ENCODE measurements at places on chromosomes 16 and 17.

DNA sequence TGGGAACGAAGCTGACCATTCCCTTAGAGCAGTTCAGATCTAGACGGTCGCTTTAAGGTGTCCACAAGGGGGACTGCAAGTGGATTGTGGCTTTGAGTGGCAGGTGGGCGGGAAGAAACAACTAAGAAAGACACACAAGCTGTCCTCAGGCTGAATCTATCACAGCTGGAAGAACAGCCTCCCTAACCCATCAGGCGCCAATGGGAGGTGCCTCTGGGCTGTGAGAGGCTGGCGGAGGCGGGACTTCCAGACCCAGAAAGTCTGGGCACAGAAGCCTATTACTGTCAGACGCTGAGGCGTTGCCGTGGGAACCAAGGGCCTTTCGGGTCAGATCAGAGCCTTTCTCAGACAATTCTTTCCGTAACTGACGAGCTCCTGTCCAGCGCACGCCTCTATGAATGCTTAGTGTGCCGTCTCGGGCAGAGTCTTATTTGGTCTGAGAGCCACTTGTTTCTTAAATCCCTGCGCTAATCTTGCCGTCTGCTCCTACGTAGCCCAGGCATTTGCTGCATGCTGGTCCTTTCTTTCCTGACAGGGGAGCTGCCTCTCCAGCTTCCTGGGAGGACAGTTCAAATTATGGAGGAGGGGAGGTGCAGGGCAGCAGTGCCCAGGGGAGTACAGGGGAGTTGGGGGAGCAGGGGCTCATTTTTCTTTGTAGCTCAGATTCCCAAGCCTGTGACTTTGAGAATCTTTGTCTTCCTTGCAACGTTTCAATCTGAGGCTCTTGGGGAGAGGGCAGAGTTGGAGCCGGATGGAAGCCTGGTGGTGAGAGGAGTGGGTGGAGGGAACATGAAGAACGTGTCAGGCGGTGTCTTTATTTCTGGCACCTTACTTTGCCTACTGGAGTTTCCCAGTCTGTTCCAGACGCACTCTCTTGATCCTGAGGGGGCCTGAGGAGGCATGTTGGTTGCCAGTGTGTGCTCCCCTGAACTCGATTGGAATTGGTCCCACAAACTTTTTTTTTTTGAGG is 618.7 kb downstream of the KCNJ18 start:
- DNase-seq = no peak

GRCh38 chr17:62950067-62950466 is 16.0 kb upstream of the TANC2 start:
- no peak for DNase-seq

DNA sequence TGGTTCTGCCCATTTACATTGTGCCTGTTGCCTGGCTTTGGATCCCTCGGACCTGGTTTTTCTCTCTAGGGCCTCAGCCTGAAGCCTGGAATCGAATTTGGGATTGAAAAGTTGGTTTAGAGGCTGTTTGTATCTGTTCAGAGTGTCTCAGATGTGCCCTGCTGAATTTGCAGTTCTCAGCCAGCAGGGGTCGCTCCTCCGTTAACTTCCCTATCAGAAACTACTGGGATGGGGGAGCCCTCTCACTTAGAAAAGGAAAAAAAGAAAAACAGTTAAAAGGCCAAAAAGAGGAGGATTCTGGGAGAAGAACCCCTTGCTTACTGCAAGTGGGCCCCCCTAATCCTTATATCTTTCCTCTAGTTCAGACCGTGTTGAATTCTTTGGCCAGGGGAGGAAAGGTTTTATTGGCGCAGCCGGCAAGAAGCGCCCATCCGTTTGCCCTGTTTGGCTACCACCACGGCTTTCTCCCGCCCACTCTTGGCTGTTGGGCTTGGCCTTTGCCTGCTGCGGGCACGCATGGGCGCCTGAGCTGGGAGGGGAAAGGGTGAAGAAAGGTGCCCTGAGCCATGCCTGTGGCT is 8.7 kb downstream of the FZD2 start:
- no peak for DNase-seq

- no peak for DNase-seq
These were observed 10.3 kb upstream of the RPL38 start for GRCh38 chr17:74192950-74193781.

DNA sequence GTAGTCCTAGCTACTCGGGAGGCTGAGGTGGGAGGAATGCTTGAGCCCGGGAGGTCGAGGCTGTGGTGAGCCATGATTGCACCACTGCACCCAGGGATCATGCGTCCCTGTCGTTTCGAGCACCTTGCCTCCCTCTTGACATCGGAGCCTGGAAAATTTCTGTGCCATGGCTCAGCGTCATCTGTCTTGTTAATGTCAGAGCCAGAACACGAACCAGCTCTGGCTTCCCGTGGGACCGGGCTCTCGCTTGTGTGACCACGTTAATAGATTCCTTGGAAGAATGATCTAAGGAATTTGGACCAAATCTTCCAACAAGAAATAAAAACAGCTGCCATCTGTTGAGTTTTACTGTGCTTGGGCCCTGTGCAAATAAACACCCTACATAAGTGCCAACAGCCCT is 117.7 kb downstream of the ABCC1 start:
- DNase-seq = no peak

DNA sequence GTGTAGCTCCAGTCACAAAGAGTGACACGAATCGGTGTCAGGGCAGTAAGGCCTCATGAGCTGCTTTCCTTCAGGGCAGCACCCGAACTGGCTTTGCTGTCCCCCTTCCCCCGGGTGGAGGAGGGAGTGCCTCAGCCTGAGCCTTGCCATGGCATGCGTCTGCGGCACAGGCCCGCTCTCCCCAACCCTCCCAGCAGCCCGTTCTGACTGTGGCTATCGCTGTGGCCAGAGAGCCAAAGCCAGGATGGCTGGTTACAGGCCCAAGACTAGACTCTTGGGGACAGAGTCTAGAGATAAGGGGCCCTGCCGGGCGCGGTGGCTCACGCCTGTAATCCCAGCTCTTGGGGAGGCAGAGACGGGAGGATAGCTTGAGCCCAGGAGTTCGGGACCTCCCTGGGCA is 25.9 kb downstream of the CLUH start:
- no peak for DNase-seq

- DNase-seq = no peak
These were observed 902.5 kb downstream of the KCNJ2 start for GRCh38 chr17:71071837-71072236.

- DNase-seq = no peak
These were observed 129.2 kb upstream of the MYOCD start for GRCh38 chr17:12536472-12536871.

GRCh38 chr16:88382491-88383400 is at the start of gene ZNF469:
ZNF469 (plus strand) TSS chr16:88382959; CDS start chr16:88427471, 44,512 bp downstream.
- no peak for DNase-seq

- DNase-seq = no peak
These were observed 53.7 kb downstream of the IL21R start for GRCh38 chr16:27455700-27456099.

- DNase-seq = no peak
These were observed at the start of gene TBX2 for GRCh38 chr17:61399131-61400065. TBX2 (plus strand) TSS chr17:61399843; CDS start chr17:61400177, 334 bp downstream.

DNA sequence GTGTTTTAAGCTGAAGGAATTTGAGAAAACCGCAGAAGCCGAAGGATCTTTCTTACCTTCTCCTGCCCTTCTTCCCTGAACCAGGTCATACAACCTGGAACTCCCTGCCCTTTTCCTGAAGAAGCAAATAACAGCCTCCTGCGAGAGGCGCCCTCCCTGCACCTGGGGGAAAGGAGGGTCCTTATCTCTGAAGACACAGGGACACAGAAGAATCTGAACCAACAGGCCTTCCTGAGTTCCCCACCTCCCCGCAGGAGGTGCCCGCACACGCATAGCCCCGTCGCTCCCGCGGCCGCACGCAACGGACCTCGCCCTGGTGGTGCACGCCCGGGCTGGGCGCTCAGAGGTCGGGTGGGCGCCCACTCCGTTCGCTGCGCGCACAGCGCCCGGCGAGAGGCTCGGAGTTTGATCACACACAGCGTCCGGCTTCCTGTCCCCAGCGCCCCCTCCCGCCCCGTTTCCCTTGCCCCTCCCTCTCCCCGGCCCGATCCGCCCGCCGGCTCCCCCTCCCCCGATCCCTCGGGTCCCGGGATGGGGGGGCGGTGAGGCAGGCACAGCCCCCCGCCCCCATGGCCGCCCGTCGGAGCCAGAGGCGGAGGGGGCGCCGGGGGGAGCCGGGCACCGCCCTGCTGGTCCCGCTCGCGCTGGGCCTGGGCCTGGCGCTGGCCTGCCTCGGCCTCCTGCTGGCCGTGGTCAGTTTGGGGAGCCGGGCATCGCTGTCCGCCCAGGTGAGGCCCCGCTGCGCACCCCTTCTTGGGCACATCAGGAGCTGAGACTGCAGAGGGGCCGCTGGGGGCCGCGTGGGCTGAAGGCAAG is at the start of gene TNFSF12:
TSS of gene TNFSF12 (plus strand) at position 474 of the 816 bp plus-strand sequence. CDS start at position 570, 96 bp downstream.
- DNase-seq = peak; percentile 35

- DNase-seq = no peak
These were observed 51.4 kb upstream of the NFAT5 start for GRCh38 chr16:69514356-69514755.

DNA sequence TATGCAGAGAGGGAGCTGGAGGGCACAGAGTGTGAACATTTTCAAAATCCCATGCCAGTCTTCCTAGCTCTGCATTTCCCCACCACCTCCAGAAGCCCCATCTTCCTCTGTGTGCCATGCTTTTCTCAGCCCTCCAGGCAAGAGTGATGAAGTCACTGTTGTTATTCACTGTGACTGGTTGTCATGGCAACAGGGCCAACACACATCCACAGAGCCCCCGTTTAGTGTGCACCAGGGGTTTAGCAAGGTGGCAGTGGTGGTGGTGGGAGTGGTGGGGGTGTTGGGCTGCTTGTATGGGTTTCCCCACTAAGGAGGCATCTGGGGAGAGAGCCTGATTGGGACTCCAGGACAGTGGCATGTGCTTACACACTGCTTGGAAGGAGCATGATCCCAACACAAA is 309.9 kb upstream of the ASIC2 start:
- DNase-seq = no peak

- no peak for DNase-seq
These were observed 180.7 kb upstream of the CACNG5 start for GRCh38 chr17:66654106-66654740.

DNA sequence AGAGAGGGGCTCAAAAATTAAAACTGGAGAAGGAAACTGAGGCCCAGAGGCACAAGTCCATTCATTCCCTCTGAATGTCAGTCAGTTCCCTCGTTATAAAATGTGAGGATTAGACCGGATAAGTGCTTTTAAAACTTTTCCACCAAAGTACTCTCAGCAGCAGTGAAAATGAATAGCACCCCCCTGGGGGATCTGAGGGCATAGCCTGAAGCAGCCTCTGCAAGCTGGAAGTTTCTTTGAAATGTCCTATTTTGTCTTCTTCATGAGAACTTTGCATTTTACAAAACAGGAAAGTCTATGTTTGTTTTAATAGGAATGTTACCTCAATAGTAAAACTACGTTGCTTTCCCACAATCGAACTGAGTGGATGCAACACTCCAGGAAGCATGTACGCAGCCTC is 273.0 kb downstream of the CEP112 start:
- DNase-seq = no peak

DNA sequence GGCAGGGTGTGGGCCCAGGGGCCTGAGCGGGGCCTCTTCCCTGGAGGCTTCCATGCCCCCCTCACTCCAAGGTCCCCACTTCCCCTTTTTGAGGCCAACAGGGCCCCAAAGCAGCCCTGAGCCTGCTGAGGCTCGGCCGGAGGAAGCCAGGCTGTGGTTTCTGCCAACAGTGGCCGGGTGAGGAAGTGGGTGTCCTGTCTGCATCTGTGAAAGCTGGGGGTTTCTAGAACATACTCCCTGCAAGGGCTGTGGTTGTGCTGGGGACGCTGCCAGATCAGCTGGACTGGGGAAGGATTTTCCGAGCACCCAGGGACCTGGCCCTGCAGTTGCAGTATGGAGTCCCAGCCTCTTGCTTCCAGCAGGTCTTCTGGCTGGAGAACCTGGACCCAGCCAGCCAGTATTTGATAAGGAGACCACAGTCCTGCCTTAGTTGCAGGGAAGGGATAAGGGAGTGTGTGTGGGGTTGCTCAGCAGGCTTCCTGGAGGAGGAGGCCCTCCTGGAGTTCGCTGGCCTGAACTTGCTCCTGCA is 15.7 kb downstream of the ADCY7 start:
- DNase-seq = peak; percentile 43

GRCh38 chr16:55499951-55500529 is 8.8 kb upstream of the LPCAT2 start:
- no peak for DNase-seq

GRCh38 chr17:81470270-81470943 is 42.2 kb downstream of the ACTG1 start:
- no peak for DNase-seq

- DNase-seq = no peak
These were observed 658 bp downstream of the RABEP2 start for GRCh38 chr16:28924399-28924761.

GRCh38 chr16:56641166-56641565 is 2.7 kb downstream of the MT1A start:
- no peak for DNase-seq

DNA sequence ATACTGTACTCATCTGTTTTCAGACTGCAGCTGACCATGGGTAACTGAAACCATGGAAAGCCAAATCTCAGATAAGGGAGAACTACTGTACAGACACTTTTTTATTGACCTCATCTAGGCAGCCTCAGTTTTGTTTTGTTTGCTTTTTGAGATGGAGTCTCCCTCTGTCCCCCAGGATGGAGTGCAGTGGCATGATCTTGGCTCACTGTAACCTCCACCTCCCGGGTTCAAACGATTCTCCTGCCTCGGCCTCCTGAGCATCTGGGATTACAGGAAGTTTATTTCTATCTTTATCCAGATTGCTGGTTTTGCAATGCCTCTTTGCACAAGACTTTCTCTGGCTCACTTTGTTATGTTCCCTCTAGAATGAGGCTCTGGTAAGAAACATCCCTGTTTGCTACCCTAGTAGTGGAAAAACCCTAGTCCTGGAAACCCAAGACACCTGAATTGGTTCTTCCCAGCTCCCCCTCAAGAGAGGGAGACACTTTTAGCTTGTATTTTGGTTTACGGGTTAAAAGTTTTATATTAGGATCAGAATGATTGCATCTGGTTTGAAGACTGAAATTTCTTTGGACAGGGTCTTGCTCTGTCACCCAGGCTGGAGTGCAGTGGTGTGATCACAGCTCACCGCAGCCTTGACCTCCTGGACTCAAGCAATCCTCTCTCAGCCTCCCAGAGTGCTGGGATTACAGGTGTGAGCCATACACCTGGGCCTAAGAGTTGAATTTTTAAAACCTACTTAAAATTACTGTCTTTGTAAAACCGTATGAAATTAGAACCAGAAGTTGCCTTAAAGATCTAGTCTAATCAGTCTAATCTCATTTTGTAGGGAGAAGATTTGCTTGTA is 38.9 kb downstream of the ZNF207 start:
- DNase-seq = no peak

DNA sequence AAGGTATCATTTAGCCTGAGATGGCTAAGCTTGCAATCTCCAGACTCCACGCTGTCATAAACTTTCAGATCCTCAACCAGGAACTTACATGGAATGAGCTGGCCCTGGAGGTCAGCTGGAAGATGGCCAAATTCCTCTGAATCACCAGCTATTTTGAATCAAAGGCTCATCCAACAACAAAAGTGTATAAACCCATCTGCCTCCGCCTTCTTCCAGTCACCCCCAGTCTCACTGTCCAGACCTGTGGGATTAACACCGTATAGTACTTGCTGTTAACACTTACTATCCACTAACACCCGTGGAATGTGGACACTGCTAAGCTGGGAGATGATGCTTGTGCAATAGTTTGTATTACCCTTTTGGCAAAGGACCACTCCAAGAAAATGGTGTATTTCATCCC is 1.9 kb upstream of the LCMT1 start:
- DNase-seq = no peak

- DNase-seq = no peak
These were observed 183.9 kb downstream of the HAPSTR1 start for GRCh38 chr16:9275377-9275776.

- DNase-seq = no peak
These were observed 220.8 kb downstream of the RPTOR start for GRCh38 chr17:80765241-80765961.
